ENCODE measurements at places on chromosomes 16 and 17.

DNA sequence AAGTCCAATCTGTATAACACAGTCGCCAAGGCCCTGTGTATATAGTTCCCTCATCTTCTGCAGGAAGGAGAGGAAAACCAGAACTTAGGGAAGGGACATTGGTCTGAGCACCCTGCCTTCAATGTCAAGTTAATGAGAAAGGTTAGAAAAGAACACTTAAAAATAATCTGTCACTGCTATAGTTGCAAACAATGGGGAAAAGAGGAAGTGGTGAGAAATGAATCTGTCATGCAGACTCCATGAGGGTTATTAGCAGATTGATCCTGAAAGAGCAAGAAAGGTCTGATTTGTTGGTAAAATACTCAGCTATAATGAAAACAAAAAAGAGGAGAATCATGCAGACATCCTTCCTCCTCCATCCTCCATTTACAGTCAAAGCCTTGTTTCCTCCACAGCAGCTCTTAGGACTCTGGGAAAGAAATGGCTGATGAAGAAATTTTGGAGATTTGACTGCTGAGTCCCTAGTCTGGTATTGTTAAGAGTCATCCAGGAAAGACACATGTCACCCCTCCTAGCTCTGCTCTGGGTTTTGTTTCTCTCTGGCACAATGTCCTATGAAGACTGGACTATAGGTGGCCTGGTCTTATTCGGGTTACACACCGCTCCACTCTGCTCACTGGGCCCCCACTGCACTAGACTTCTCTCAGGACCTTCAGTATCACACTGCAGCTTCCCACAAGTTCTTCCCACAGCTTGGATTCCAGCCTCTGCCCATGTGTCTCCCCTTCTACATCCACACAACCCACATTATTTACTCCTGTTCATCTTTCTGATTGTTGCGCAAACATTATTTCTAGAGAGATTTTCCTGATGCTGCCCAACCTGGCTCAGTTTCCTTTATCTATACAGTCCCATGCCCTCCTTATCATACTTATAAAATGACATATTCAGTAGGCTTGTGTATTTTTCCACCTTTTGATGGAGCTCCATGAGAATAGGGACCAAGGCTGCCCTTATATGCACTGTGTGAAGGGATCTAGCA is 56.5 kb upstream of the XYLT1 start:
- DNase-seq: no peak

DNA sequence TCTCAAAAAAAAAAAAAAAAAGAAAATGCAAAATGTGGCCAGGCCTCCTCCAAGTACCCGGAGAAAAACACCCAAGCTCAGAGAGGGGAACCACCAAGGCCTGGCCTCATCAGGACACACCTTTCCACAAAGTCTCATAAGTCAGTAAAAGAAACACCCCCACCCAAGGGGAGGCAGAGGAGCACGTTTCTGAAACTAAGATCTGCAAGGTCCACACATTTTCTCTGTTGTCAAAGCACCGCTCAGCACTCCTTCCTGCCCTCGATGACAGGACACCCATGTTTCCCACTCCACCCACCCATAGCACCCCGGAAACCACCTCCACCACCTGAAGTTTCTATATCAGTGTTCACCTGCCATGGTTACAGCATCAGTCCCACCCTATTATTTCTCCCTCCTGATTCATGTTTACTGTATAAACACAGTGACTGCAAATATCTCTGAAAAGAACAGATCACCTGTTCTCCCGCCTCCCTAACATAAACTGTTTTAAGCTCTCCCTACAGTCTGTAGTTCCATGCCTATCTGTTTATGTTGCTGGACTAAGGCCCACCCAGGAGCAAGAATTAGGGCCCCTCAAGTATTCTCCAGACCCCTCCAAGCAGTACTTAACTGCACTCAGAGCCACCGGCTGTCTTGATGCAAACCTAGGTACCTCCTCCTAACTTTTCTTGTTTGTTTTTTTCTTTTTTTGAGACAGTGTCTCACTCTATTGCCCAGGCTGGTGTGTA is 2.0 kb downstream of the CORO7 start:
- no peak for DNase-seq

GRCh38 chr17:59521465-59522126 is 43.8 kb upstream of the DHX40 start:
- DNase-seq: peak; percentile 54

GRCh38 chr17:80869481-80870145 is 122.0 kb upstream of the CHMP6 start:
- DNase-seq: no peak

DNA sequence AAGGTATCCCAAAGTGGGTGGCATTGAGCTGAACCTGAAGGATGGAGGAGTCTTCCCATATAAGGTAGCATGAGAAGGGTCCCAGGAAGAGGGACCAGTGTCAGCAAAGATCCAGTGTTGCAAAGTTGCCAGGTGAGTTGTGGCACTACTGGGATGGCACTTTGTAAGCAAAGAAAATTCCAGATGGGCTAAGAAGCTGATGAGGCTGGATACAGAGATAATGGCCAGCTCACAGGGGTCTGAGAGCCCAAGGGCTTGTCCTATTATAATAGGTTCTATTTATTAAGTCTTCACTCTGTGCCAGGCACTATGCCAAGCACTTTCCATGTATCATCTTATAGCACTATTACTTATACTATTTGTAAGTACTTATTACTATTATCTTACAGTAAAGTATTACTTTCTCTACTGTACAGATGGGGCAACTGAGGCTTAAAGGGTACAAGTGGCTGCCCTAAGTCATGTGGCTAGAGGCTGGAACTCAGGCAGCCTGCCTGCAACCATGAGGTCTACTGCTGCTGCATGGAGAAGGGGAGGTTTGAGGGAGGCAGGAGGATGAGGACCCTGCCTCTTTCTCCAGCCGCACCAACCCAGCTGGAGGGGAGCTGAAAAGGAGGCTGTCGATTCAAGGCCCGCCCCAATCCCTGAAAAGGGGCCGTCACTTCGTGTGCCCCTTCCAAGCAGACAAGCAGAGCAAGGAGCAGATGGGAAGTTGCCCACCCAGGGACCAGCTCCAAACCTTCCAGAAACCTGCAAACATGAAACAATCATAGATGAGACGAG is 86.5 kb downstream of the C16orf78 start:
- no peak for DNase-seq

GRCh38 chr16:641326-642188 is at the start of gene MCRIP2:
Gene MCRIP2 (plus strand): TSS chr16:641828. CDS start chr16:641992, 164 bp downstream.
- DNase-seq: peak; percentile 71

- no peak for DNase-seq
Observed at GRCh38 chr16:5188318-5188988, 90.9 kb upstream of the EEF2KMT start.

GRCh38 chr16:8998108-8998507 is 34.4 kb upstream of the USP7 start:
- DNase-seq: peak; percentile 17

DNA sequence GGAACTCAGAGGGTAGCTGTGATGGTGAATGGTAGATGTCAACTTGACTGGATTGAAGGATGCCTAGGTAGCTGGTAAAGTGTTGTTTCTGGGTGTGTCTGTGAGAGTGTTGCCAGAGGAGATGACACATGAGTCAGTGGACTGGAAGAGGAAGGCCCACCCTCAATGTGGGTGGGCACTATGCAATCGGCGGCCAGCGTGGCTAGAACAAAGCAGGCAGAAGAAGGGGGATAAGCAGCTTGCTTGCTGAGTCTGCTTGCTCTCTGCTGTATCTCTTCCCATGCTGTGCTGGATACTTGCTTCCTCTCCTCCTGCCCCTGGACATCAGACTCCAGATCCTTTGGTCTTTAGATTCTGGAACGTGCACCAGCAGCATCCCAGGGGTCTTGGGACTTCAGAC is 128.1 kb downstream of the AIPL1 start:
- DNase-seq: no peak

GRCh38 chr16:73150786-73151185 is 102.9 kb upstream of the ZFHX3 start:
- DNase-seq: no peak

- DNase-seq: peak; percentile 78
Observed at GRCh38 chr17:66301864-66302741, at the start of gene PRKCA. Gene PRKCA (plus strand): TSS chr17:66302613.

- no peak for DNase-seq
Observed at GRCh38 chr17:60665602-60666001, 12.0 kb upstream of the BCAS3 start.

- DNase-seq: no peak
Observed at GRCh38 chr17:39002991-39003715, 36.0 kb upstream of the FBXO47 start.

- DNase-seq: no peak
Observed at GRCh38 chr17:56801459-56802178, 32.1 kb downstream of the C17orf67 start.

DNA sequence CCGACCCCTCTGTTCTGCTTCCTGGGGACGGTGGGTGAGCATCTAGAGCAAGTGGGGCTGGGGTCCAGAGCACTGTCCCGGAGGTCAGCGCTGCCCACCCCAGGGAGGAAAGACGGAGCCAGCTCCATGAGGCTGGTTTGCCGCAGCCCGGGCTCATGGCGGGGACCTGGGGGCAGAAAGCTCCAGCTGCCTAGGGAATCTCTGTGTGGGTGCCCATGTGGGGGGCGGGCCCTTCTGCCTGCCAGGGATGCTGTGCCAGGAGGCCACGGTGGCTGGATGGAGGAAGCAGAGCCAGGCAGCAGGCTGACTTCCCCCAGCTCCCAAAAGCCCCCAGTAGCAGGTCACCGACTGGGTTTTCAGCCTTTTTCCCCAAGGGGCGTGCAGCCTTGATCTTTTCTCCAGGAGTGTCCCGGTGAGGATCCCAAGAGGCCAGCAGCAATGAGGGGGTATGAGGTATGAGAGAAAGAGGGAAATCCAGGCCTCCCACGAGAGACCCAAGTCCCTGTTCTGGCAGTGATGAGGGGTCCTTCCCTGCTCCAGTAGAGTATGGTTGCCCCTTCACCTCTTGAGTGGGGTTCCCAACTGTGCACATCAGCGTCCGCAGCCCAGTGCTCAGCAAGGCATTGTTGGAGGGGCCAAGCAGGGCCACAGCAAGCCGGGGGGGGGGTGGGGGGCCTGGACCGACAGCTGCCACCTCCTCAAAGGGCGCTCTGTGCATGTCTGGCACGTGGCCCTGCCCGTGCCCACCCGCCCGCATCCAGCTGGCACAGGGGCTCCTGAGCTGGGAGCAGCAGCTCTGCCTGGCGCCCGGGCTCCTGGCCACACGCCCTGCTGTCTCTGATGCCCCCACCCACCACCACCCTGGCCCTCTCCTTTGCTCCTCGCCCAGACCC is 15.6 kb upstream of the BCAR1 start:
- no peak for DNase-seq

- peak; percentile 61 for DNase-seq
Observed at GRCh38 chr17:37779554-37779953, 34.7 kb upstream of the HNF1B start.

- peak; percentile 47 for DNase-seq
Observed at GRCh38 chr16:86848821-86849220, 270.5 kb downstream of the FOXL1 start.

GRCh38 chr17:64369007-64369893 is 21.4 kb downstream of the PECAM1 start:
- no peak for DNase-seq

DNA sequence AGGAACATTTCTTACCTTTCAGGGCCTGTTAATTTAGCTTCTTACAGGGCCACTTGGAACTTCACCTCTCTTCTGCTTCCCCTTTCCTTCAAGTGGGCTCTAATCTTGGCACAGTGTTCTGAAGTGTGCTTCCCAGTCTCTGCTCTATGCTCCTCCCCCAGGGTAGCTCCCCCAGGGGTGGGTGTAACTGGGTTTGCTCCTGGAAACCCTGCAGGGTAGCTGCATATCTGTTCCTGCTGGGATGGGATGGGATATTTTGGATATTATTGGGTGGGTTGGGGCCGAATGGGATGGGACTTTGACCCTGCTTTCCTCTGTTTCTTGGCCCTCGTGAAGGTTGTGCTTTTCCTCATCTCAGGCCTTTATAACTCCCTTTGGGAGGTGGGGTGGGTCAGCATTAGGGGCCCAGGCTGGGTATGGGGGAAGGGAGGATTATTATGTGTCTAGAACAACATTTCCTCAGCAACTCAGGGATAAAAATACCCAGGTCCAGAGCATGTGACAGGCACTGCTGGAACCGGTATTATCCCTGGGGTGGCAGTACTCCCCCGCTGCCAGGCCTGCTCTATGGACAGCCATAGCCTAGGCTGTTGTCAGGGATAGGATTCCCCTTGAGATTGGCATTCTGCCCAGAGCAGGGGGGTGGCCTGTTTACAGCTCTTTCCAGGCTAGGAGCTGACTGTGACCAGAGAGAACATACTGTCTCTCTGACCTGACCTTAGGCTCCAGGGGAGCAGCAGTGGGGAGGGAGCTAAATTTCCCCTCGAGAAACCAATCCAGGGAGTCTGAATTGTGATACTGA is 5.0 kb downstream of the NFE2L1 start:
- DNase-seq: peak; percentile 61

DNA sequence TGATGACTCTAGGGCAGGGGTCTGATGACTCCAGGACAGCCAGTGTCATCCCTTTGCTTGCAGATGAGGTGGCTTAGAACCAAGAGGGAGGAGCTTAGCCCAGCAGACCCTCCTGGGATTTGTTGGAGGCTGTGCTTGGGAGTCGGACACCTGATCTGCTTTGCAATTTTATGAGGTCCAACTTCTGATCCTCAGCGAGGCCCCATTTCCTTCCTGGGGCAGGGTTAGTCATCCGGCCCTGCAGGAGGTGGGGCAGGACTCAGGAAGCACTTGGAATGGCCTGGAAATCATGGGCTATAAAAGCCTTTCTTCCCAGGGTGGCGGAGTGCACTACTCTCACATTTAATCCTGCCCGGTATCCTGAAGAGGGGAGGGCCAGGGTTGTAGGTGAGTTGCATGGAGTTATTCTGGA is 168.5 kb downstream of the MSI2 start:
- peak; percentile 17 for DNase-seq

DNA sequence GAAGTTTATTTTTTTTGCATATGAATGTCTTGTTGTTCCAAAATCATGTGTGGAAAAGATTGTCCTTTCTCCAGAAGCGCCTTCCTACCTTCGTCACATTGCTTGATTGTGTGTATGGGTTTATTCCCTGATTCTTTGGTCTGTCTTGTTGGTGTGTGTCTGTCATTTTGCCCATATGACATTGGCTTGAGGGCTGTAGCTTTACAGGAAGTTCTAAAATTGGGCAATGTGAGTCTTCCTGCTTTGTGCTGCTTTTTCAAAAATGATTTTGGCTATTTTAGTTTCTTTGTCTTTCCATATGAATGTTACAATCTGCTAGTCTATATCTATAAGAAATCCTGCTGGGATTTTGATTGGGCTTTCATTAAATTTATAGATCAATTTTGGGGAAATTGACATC is 217.2 kb downstream of the SNX29 start:
- no peak for DNase-seq

DNA sequence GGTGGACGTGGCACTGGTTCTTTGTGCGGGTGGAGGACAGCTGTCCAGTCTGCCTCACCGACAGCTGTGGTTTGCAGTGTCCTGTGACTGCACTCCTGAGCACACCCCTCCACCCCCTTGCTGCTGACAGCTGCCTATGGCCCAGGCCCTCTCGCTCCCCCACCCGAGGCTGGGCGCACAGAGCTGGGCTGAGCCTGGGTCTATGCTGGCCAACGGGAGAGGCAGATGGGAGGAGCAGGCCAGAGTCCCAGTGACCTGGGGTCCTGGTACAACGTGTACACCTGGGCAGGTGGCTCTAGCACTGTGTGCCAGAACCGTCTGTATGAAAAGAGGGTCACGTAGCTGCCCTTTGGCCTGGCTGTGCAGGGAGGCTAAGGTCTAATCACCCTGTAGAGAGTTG is 30.5 kb downstream of the BAIAP2 start:
- no peak for DNase-seq

- DNase-seq: no peak
Observed at GRCh38 chr17:73535746-73536145, 108.5 kb downstream of the SDK2 start.

GRCh38 chr17:34201767-34202166 is 53.3 kb upstream of the CCL2 start:
- DNase-seq: no peak

- DNase-seq: peak; percentile 89
Observed at GRCh38 chr16:64428463-64429113, 693.3 kb downstream of the CDH11 start.

All from fibroblast of skin of back (primary cell).